NAMALWA (cell line): ENCODE measurements at places on chromosomes 6 and 20.

- DNase-seq, result no peak
Measured at GRCh38 chr20:33606118-33606771, 55.9 kb upstream of the C20orf144 start.

- no peak for DNase-seq
Measured at GRCh38 chr6:53809691-53810090, 14.9 kb downstream of the LRRC1 start.

- DNase-seq, result no peak
Measured at GRCh38 chr20:57865266-57865665, 155.5 kb upstream of the PMEPA1 start.

- no peak for DNase-seq
Measured at GRCh38 chr6:169454872-169455204, 201.2 kb upstream of the THBS2 start.
